ENCODE measurements at places on chromosomes 5 and 9.
A peak's percentile ranks its signal among the peaks of the same experiment; 100 is the strongest.

GRCh38 chr5:177473443-177474001 is at the start of gene DBN1:
DBN1 (minus strand) TSS chr5:177473634; CDS start chr5:177473521, 113 bp downstream.
- H3K4me3 ChIP-seq, result peak within 1 kb of the TSS; percentile 80
- H3K27ac ChIP-seq, result peak within 1 kb of the TSS; percentile 88
- H3K27me3 ChIP-seq, result no peaks in the 10 kb centered on the region

- no peak overlapping the region for H3K4me3 ChIP-seq
- H3K4me1 ChIP-seq, result peaks cover 7% of the 10 kb centered on the region
- no peaks in the 10 kb centered on the region for H3K27me3 ChIP-seq
- H3K36me3 ChIP-seq, result peaks cover 10% of the 10 kb centered on the region
Observed at GRCh38 chr5:428219-428618, 14.8 kb upstream of the EXOC3 start.

DNA sequence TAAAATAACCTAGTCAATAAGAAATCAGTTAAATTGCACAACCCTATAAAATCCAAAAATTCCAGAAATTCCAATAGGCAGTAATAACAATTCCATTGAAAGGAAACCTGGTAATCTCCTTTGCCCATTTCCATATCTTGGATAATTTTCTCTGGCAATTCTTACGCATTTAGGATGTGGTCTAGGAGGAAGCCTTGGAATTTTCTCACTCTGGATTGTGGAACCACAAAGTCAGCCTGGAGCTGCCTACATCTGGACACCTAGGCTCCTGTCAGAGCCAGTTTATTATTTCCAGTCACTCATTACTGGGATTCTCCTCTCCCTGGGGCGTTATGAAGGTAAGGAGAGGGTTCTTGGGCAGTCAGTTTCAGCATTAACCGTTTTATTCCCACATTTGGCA is 40.3 kb upstream of the GNE start:
- H3K4me3 ChIP-seq, result no peak overlapping the region
- H3K4me1 ChIP-seq, result peaks cover 7% of the 10 kb centered on the region
- no peak for DNase-seq
- peaks cover 5% of the 10 kb centered on the region for H3K36me3 ChIP-seq

- no peak for DNase-seq
- H3K36me3 ChIP-seq, result no peaks in the 10 kb centered on the region
- H3K27me3 ChIP-seq, result no peaks in the 10 kb centered on the region
Observed at GRCh38 chr5:168260353-168261226, 30.9 kb upstream of the WWC1 start.

DNA sequence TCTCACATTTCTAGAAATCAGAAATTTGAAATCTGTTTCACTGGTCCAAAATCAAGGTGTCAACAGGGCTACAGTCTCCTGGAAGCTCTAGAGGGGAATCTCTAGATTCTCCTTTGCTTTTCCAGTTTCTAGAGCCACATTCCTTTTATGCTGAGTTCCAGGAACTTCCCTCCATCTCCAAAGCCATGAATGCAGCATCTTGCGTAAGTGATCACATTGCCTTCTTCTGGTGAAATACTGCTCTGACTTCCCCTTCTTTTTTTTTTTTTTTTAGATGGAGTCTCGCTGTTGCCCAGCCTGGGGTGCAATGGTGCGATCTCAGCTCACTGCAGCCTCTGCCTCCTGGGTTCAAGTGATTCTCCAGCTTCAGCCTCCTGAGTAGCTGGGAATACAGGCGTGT is 23.8 kb downstream of the GDA start:
- H3K36me3 ChIP-seq, result no peaks in the 10 kb centered on the region
- H3K4me1 ChIP-seq, result no peaks in the 10 kb centered on the region
- no peak overlapping the region for H3K4me3 ChIP-seq
- DNase-seq, result no peak
- H3K27me3 ChIP-seq, result peaks cover 2% of the 10 kb centered on the region

DNA sequence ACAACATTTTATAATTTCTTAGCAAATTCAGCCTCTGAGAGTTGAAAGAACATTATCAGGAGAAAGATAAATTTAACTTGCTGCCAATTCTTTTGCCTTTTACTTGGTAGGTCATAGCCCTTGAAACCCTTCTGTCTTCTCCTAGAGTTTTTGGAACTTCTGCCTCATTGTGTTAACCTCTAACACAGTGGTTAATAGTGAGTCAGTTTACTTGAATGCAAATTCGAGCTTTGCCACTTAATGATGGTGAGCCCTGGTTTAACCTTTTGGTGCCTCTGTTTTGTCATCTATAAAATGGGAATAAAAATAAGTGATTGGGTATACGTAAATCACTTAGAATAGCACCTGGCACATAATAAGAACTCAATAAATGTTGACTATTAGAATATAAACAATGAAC is 1.8 kb upstream of the INIP start:
- no peak overlapping the region for H3K4me3 ChIP-seq
- no peak overlapping the region for H3K27ac ChIP-seq
- peaks cover 7% of the 10 kb centered on the region for H3K4me1 ChIP-seq
- no peak for DNase-seq

- no peak overlapping the region for H3K4me3 ChIP-seq
- DNase-seq, result no peak
- no peaks in the 10 kb centered on the region for H3K36me3 ChIP-seq
- no peak overlapping the region for H3K27ac ChIP-seq
Observed at GRCh38 chr5:120236360-120236759, 227.7 kb upstream of the PRR16 start.

GRCh38 chr9:93085676-93086075 is 10.3 kb upstream of the CARD19 start:
- peaks cover 1% of the 10 kb centered on the region for H3K36me3 ChIP-seq
- H3K4me1 ChIP-seq, result peaks cover 9% of the 10 kb centered on the region
- no peak overlapping the region for H3K4me3 ChIP-seq
- H3K27me3 ChIP-seq, result no peaks in the 10 kb centered on the region

DNA sequence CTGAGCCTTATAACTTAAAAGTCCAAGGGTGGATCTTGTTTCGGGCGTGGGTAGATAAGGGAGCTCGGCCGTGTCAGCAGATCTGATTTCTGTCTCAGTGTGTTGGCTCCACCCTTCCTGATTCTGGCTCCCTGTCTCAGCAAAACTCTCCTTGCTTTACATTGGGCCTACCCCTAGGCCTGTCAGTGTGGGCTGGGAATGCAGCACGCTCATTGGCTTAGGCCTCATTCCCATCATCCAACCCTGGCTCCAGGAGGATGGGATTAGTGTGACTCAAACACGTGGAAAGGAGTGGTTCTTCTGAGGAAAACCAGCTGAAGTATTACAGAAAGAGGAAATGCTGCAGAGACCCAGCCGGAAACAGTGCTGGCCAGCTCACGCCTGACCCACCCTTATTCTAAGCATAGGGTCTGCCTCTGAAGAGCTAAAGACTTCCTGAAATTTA is 59.9 kb downstream of the ZFAND5 start:
- H3K36me3 ChIP-seq, result no peaks in the 10 kb centered on the region
- peak; percentile 40 for DNase-seq
- H3K4me1 ChIP-seq, result peaks cover 17% of the 10 kb centered on the region

DNA sequence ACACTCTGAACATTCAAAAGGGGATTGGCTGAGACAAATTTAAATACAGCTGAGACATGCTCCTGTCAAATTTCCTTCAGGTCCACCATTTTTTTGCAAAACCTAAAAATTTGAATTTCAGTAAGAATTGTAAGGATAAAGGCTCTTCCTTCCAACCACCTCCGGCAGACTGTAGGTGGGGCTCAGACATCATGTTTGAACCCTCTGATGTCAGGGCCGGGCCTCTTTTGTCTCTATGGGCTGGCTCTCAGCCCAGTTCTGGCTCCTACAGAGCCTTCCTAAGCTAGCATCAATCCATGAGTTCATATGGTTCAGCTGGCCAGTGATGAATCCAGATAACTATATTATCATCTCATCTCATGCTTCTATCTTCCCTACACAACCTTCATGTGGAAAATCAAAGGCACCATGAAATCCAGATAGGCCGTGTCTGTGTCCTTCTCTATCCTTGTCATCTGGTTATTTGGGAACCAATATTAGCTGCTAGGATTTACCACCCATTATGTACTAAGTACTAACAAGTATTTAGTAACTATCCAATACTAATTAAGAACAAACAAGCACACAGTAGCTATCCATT is 44.2 kb downstream of the NIPSNAP3B start:
- H3K4me1 ChIP-seq, result peaks cover 2% of the 10 kb centered on the region
- no peak overlapping the region for H3K4me3 ChIP-seq
- no peak overlapping the region for H3K27ac ChIP-seq
- DNase-seq, result no peak
- peaks cover 43% of the 10 kb centered on the region for H3K36me3 ChIP-seq

- H3K36me3 ChIP-seq, result peaks cover 7% of the 10 kb centered on the region
- H3K4me1 ChIP-seq, result peaks cover 2% of the 10 kb centered on the region
- no peak overlapping the region for H3K4me3 ChIP-seq
Observed at GRCh38 chr5:131193106-131193505, 22.4 kb downstream of the LYRM7 start.

- no peak for DNase-seq
- H3K27me3 ChIP-seq, result no peaks in the 10 kb centered on the region
- H3K4me3 ChIP-seq, result no peak overlapping the region
- H3K36me3 ChIP-seq, result no peaks in the 10 kb centered on the region
- peak overlapping the region; percentile 27 for H3K27ac ChIP-seq
Observed at GRCh38 chr9:113602126-113603047, 138.9 kb downstream of the RGS3 start.

- H3K36me3 ChIP-seq, result no peaks in the 10 kb centered on the region
- H3K27me3 ChIP-seq, result peaks cover 5% of the 10 kb centered on the region
- peaks cover 10% of the 10 kb centered on the region for H3K4me1 ChIP-seq
- H3K27ac ChIP-seq, result no peak overlapping the region
- no peak overlapping the region for H3K4me3 ChIP-seq
Observed at GRCh38 chr9:117341151-117341550, 73.7 kb downstream of the ASTN2 start.

All from mesothelial cell of epicardium (in vitro differentiated cells).